ENCODE measurements at places on chromosomes 6 and 20. TPM values are rescaled to one million over a fixed set of nuclear protein-coding genes. Genes with fewer than 3 reads are reported as not detected.
A peak's percentile ranks its signal among the peaks of the same experiment; 100 is the strongest.

- no peaks in the 10 kb centered on the region for H3K4me1 ChIP-seq
- no peaks in the 10 kb centered on the region for H3K36me3 ChIP-seq
- H3K4me3 ChIP-seq, result no peak overlapping the region
- no peaks in the 10 kb centered on the region for H3K27me3 ChIP-seq
- H3K27ac ChIP-seq, result no peak overlapping the region
- DNase-seq, result no peak
Observed at GRCh38 chr6:16251706-16252105, 13.3 kb downstream of the GMPR start.

The RBPJL gene
- 1.4 TPM for total RNA-seq

The CENPQ gene
- total RNA-seq, result 20.2 TPM

DNA sequence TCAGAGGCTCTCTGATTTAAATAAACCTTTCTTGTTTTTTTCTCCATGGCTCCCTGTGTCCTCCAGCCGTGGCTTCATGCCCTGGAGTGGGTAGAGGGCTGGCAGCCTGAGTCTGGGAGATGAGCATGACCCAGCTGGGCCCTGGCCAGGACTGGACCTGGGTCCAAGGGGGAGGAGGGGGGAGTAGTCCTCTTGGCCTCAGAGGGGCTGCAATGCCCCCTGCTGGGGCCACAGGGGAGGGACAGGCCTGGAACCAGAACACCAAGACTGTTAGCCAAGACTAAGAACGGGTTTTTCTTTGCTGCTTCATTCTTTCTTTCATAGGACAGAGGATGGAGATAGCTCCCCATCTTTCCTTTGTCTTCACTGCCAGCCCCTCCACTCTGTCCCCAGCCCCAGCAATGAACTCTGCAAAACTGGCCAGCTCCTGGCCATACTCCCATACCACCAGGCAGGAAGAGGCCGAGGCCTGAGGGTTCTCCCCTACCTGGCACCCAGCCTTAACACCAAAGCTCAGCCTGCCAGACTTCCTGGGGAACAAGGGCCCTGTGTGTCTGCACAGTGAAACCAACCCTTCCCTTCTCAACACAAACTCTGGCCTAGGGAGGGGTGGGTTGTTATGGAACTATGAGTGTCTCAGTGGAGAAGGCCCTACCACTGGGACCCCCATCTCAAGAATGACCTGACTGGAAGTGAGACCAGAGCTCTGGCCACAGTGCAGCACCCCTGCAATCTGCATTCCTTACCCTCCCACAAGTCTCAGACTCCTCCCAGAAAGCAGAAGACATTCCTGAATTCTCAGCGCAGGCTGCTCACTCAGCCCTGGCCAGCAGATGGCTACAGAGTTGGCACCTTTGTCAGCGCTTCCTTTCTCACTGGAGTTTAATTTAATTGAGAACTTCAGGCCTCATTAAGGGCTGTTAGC lies 11.0 kb downstream of the SLC29A1 start:
- H3K4me1 ChIP-seq, result peaks cover 19% of the 10 kb centered on the region
- DNase-seq, result peak; percentile 91
- no peak overlapping the region for H3K4me3 ChIP-seq

DNA sequence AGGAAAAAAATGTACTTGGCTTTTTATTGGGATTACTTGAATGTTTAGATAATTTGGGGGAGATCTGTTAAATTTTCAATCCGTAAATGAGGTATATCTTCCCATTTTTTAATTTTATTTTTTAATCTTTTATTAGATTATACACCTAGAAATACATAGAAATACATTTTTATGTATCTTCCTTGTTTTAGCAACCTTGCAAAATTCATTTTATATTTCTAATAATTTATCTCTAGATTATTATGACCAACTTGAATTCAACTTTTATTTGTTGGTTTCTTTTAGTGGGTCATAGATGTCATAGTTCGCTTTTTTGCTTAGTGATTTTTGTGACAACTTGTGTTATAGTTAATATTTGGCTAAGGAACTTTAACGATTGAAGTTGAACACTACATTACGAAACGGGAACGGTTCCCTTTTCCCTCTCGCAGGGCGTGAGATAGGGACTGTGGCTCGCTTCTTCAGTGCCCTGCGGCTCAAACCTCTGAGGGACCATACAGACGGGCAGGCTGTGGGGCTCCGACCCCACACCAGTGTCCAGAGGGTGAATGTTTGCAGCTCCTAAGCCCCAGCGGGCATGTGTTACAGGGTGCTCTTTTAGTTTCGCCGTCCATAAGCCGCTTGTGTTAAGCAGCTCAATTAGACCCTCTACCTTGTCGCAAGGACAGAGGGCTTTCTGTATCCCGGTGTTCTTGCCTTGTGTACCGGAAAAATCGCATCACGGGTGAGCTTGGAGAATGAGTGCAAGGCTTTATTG lies 53.8 kb downstream of the PRND start:
- H3K36me3 ChIP-seq, result no peaks in the 10 kb centered on the region
- H3K27me3 ChIP-seq, result no peaks in the 10 kb centered on the region
- no peak for DNase-seq
- no peak overlapping the region for H3K4me3 ChIP-seq

The ISM1 gene
- 0.39 TPM for total RNA-seq

The RIPPLY2 gene
- 5.4 TPM for total RNA-seq

DNA sequence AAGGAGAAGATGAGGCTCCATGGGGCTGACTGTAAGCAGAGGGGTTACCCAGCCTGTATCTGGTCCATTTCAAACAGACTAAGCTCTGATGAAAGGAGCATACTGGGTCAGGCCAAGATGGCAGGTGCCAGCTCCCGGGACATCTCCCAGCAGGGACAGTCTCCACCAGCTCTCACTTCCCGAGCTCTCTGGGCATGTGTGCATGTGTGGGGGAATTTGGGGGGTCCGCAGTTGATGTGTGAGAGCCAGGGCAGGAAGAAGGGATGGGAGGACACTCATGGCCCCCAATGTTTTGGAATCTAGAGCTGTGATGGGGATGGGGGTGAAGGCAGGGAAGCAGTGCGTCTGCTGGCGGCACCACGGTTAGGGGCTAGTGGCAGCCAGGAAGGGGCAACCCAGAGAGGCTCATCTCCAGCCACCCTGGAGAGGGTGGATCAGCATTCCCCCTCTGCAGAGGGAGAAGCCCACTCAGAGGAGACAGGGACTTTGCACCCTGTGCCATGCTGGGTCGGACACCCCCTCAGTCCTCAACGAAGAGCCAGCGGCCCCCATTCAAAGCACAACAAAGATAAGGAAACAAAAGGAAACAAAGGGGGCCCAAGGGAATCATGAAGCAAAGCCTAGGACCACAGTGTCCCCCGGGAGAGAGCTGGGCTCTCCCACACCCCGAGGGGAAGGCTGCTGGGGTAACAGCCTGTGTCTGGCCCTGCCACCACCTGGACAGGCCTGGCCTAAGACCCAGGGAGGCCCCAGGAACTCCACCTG lies 52.4 kb downstream of the DSTN start:
- H3K27me3 ChIP-seq, result no peaks in the 10 kb centered on the region
- peaks cover 5% of the 10 kb centered on the region for H3K36me3 ChIP-seq
- no peak for DNase-seq
- no peak overlapping the region for H3K27ac ChIP-seq
- H3K4me3 ChIP-seq, result no peak overlapping the region
- H3K4me1 ChIP-seq, result no peaks in the 10 kb centered on the region

The NUP153 gene
- total RNA-seq, result 88.4 TPM

DNA sequence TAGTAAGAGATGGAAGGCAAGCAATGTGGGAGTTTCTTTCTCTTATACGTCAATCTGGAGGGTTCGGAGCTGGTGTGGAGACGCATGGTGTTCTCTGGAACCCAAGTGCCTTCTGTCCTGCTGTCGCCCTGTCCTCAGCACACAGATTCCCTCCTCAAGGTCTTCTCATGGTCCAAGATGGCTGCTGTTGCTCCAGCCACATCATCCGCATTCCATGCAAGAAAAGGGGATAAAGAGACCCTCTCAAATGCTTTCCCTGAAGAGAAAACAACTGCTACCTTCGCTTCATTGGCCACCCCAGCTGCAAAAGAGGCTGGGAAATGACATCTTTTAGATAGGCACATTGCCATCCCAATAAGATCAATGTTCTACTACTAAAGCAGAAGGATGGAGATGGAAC lies 151.2 kb downstream of the ANKRD60 start:
- H3K4me3 ChIP-seq, result no peak overlapping the region
- H3K27me3 ChIP-seq, result no peaks in the 10 kb centered on the region
- no peaks in the 10 kb centered on the region for H3K36me3 ChIP-seq
- no peaks in the 10 kb centered on the region for H3K4me1 ChIP-seq

- no peak overlapping the region for H3K27ac ChIP-seq
- H3K4me3 ChIP-seq, result no peak overlapping the region
- no peak for DNase-seq
- no peaks in the 10 kb centered on the region for H3K27me3 ChIP-seq
- no peaks in the 10 kb centered on the region for H3K4me1 ChIP-seq
Observed at GRCh38 chr20:60553095-60553494, 594.9 kb downstream of the CDH26 start.

GRCh38 chr6:41786451-41787218 lies 859 bp upstream of the TOMM6 start:
- H3K27ac ChIP-seq, result 0 out of 2 replicates have a peak overlapping the region, but pooled peaks have one; percentile 82
- peak overlapping the region; percentile 100 for H3K4me3 ChIP-seq
- DNase-seq, result peak; percentile 88
- H3K4me1 ChIP-seq, result peaks cover 15% of the 10 kb centered on the region
- H3K27me3 ChIP-seq, result peaks cover 45% of the 10 kb centered on the region

The TMEM170B gene
- total RNA-seq, result 8.6 TPM

DNA sequence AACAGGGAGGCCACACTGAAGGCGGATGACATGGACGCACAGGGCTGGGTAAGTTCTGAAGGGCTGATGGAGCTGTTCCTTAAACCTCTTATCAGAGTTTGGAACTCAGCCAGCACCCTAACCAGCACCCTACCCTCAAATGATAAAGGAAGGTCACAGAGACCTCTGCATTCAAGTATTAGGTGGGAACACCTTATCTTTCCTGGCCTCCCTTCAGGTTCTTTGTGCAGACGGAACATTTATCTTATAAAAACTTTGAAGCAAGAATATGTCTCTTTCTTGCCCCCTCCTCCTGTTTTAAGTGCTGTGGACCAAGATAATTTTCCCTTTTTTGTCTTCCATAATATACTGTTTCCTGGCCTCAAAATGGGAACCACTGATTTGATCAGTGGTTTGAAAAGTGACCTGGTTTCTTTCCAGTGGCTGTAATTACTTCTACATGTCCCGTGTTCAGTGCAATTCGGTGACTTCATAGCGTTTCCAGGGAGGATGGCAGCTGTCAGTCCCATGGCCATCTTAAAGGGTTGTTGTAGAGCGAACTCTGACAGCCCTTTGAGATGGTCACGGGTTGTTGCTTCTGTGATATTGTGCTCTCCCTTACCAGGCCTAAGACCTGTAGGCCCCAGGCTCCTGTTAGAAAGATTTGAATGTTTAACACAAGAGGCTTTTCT lies 213.2 kb upstream of the MYLIP start:
- no peaks in the 10 kb centered on the region for H3K27me3 ChIP-seq
- no peak for DNase-seq
- no peak overlapping the region for H3K27ac ChIP-seq
- H3K4me3 ChIP-seq, result no peak overlapping the region
- peaks cover 45% of the 10 kb centered on the region for H3K4me1 ChIP-seq

The LBP gene
- total RNA-seq, result 0.35 TPM

The EPM2A gene
- total RNA-seq, result 17.8 TPM

The SLC17A1 gene
- total RNA-seq, result not detected

DNA sequence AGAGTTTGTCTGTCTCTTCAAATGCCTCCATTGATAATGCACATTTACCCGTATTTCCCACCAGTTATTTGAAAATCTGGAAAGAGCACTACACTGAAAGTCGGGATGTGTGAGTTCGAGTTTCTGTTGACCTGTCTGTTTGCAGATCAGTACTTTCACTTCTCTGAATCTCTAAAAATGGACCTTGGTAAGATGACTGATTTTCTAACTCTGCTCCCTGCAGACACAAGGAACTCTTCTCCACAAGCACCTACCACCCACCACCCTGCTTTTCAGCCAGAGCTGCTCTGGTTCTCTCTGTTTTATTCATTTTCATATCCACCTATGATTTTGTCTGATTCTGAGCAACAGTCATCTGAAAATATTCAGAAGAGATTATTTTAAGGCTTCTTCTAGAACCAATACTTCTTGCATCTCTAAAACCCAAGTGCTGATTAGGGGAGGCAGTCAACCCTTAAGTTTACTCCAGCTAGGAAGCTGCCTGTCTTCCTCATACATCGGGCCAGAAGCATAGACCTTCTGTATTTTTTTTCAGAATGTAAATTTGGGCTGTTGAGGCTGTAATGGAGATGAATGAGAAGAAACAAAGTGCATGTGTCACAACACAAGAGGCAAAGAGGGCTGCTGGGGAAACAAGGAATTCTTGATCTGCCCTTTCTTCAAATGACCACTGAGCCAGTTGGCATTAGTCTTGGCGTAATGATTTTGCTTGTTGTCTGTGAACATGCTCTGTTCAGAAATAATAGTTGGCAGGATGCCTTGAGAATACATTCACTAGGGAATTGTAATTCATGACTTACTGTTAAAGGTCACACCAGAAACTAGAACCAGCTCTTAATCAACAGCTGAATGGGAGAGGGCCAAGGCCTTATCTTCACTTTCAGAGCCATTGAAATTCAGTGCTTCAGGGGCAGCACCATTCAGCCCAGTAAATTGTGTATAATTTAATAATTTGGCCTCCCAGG lies 85.4 kb upstream of the MYLIP start:
- peaks cover 13% of the 10 kb centered on the region for H3K36me3 ChIP-seq
- no peak overlapping the region for H3K4me3 ChIP-seq
- DNase-seq, result no peak
- H3K27ac ChIP-seq, result no peak overlapping the region
- H3K27me3 ChIP-seq, result no peaks in the 10 kb centered on the region
- H3K4me1 ChIP-seq, result no peaks in the 10 kb centered on the region

GRCh38 chr6:89518352-89519055 lies 85.6 kb downstream of the ANKRD6 start:
- H3K27me3 ChIP-seq, result no peaks in the 10 kb centered on the region
- DNase-seq, result no peak
- no peak overlapping the region for H3K27ac ChIP-seq

GRCh38 chr6:105814745-105815536 lies 271.2 kb upstream of the PRDM1 start:
- no peak overlapping the region for H3K27ac ChIP-seq
- H3K27me3 ChIP-seq, result no peaks in the 10 kb centered on the region
- no peak for DNase-seq
- H3K4me1 ChIP-seq, result peaks cover 8% of the 10 kb centered on the region
- H3K4me3 ChIP-seq, result no peak overlapping the region

GRCh38 chr6:129680633-129681032 lies 29.3 kb downstream of the ARHGAP18 start:
- no peaks in the 10 kb centered on the region for H3K4me1 ChIP-seq
- no peak overlapping the region for H3K4me3 ChIP-seq
- H3K27ac ChIP-seq, result no peak overlapping the region
- DNase-seq, result no peak
- H3K27me3 ChIP-seq, result no peaks in the 10 kb centered on the region

The TRIM40 gene
- total RNA-seq, result not detected

GRCh38 chr20:24977797-24978196 lies 14.8 kb downstream of the APMAP start:
- H3K27me3 ChIP-seq, result no peaks in the 10 kb centered on the region
- no peaks in the 10 kb centered on the region for H3K4me1 ChIP-seq
- no peak for DNase-seq
- no peak overlapping the region for H3K27ac ChIP-seq
- H3K36me3 ChIP-seq, result 0 out of 2 replicates have a peak, but pooled peaks cover 13% of the 10 kb centered on the region
